ENCODE measurements at places on chromosomes 7 and 10.

DNA sequence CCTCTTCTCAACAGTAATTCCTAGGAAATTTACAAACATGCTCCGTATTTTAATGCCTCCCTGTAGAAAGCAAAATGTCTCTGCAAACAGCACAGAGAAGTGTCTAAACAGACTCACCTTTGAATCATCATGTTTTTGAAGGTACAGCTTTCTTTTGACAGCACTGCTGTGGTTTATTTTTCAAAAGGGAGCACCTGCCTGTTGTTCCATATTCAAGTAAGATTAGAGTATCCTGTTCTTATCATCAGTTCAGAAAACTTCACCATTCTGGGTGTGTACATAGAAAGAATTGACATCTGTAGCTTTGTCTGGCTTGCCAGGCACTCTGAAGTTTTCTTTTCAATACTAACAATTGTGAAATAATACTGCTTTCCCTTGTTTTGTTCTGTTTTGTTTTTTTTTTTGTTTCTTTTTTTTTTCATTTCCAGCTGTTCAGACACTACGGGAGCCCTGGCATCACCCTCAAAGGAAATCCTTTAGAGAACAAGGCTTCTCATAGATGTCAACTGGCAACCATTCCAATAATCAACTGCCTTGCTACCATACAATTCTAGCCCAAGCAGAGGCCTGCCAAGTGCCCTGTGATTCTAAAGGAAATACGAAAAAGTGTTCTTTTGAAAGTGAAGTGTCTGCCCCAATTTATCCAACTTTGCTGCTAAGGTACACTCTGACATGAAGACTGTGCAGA lies 275.9 kb downstream of the PRPF18 start:
- DNase-seq = no peak

- DNase-seq = no peak
Measured at GRCh38 chr7:157542068-157543021, 205.5 kb downstream of the DNAJB6 start.

DNA sequence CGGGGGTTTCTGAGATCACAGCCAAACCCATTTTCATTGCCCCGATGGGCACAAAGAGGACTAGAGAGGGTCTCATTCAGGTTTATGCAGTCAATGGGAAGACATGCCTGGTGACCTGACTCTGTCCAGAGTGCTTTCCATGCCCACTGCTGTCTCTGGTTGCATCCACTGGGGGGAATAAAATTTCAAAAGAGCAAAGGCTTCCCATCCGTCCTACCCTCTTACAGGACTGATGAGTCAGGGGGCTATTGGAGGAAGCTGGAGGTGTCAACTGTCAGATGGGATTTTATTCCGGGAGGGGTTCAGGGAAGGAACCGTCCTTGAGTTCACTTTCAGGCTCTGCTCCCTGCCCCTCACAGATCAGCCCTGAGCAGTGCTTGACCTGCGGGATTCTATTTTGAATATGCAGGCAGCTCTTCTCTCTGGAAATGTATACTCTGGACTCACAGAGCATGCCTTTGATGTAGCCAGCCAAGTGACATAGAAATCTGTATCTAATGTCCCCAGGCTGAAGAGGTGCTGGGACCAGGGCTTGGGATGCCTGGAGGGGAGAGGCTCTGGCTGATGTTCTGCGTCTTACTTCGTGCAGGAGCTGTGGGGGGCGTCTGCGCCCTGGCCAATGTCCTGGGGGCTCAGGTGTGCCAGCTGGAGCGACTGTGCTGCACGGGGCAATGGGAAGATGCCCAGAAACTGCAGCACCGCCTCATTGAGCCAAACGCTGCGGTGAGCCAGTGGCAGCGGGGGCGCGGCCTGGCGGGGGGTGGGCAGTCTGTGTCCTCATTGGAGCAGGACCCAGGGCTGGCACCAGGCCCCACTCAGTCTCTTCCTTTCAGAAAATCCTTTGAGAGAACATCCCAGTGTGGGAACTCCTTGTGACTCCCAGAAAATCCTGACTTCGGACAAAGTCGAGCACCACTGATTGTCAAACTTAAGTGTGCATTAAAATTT lies 12.0 kb downstream of the C10orf62 start:
- no peak for DNase-seq

DNA sequence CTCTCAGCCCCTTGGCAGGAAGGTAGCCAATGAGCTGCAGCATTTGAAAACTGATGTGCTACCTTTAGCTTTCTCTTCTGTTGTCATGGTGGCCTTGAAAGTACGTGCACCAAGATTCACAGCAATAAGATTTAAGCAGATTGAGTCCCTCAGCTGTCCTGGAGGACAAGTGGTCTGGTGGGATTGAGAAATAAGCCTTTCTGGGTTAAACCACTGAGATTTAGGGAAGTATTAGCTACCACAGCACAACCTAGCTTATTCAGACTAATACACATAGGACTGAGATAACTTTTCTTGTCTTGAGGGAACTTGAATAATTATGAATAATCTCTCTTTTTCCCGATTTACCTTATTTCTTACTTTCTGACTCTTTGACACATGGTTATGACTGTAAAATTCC lies 324.0 kb downstream of the PTEN start:
- no peak for DNase-seq

DNA sequence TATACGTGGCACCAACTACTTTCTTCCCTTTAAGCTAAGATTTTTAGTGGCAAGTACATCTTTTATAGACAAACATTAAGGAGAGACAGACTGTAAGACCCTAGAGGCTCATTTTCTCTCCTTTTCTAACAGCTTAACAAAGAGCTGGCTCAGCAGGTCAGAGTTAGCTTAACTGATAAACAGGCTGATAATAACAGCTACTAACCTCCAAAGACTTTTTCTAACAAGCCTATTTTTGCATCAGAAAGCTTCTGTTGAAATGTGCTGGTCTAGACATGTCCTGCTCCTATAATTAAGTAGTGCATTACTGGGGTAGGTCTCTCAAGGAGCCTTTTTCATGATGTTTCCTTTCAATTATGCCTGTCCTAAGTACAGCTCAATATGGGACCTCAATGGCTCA lies 238.2 kb upstream of the FAM3C start:
- no peak for DNase-seq

- DNase-seq = peak; percentile 37
Measured at GRCh38 chr10:121303287-121303890, 294.9 kb downstream of the FGFR2 start.

GRCh38 chr10:103795634-103796270 lies 59.6 kb downstream of the SH3PXD2A start:
- DNase-seq = no peak

Data from WERI-Rb-1 (cell line).